ENCODE measurements at places on chromosomes 11 and 22.

DNA sequence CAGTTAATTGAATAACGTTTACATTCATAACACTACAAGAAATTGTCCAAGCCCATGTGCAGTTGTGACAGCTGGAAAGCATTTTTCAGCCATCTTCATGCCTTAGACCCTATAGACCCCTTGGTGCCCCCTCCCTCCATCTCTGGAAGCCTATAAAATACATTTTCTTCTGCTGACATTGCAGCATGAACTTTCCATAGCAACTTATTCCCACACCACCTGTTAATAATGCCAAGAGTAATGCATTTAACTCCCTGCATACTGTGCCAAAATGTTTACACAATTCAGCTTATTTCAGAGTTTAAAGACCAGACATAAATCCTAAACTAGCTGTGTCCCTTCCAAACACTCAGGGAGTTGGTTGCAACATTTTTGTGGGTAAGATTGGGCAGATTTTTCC lies 143.0 kb upstream of the ARHGAP20 start:
- no peak for DNase-seq

DNA sequence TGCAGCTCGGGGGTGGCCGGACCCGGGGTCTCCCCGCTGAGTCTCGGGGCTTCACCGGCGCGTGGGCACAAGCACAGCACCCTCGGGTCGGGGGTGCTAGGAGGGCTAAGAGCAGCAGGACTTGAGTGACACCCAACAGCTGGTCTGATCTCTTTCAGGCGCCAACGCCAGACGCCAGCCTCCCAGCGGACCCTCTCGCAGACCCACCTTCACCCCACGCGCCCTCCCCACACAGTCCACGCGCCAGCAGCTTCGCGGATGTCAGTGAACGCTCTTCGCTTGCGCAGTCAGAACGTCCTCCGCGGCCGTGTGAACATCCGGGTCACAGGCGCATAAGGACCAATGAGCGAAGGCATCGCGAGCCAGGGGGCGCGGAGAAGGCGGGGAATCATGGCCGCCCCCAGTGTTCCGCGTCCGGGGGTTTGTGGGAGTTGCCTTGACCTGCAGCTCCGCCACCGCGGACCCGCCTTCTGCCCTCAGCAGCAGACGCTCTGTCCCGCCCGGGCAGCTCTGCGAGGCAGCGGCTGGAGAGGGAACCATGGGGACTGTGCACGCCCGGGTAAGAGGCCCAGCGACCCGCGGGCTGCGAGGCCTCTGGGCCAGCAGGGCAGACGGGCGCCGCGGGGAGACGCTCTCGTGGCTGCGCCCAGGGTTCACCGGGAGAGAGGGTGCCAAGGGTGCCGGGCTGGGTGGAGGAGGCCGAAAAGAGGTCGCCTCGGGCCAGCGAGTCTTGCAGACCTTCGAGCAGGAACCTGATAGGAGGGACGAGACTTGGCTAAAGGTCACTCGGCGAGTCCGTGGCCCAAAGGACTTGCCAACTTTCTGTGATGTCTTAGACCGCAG lies at the start of gene SAMM50:
Gene SAMM50 (plus strand): TSS at position 403 of the 843 bp plus-strand sequence. CDS start 136 bp downstream, at position 539.
- peak; percentile 93 for DNase-seq

DNA sequence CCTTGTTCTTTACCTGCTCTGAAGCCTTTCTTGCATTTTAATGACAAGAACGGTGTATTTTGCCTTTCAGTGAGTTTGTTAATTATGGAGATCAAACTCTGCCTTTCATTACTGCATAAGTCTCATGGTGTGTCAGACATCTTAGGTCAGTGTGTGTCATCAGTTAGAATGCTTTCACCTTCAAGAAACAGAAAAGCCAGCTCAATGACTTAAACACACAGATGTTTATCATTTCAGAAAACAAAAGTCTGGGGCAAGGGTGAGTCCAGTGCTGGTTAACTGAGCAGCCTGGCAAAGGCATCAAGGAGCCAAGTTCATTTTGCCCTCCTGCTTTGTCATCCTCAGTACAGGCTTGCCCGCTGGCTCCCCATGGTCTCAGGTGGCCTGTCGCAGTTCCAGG lies 54.5 kb downstream of the PACS1 start:
- no peak for DNase-seq

GRCh38 chr11:7449211-7449840 lies 36.0 kb upstream of the OLFML1 start:
- no peak for DNase-seq

GRCh38 chr11:31641477-31642062 lies 132.0 kb downstream of the ELP4 start:
- DNase-seq = no peak

- peak; percentile 11 for DNase-seq
Observed at GRCh38 chr11:1471736-1472135, 14.8 kb downstream of the MOB2 start.

- DNase-seq = no peak
Observed at GRCh38 chr11:10631761-10632160, 61.8 kb downstream of the IRAG1 start.

GRCh38 chr11:73200256-73200655 lies 17.8 kb upstream of the P2RY2 start:
- DNase-seq = no peak

Data from left ventricle myocardium inferior (tissue), 1 donor.